Hematopoietic multipotent progenitor cell treated with erythropoietin and hydrocortisone succinate and interleukin-3 and kit ligand, for 15 days (in vitro differentiated cells): ENCODE measurements at places on chromosomes 12 and 14.

DNA sequence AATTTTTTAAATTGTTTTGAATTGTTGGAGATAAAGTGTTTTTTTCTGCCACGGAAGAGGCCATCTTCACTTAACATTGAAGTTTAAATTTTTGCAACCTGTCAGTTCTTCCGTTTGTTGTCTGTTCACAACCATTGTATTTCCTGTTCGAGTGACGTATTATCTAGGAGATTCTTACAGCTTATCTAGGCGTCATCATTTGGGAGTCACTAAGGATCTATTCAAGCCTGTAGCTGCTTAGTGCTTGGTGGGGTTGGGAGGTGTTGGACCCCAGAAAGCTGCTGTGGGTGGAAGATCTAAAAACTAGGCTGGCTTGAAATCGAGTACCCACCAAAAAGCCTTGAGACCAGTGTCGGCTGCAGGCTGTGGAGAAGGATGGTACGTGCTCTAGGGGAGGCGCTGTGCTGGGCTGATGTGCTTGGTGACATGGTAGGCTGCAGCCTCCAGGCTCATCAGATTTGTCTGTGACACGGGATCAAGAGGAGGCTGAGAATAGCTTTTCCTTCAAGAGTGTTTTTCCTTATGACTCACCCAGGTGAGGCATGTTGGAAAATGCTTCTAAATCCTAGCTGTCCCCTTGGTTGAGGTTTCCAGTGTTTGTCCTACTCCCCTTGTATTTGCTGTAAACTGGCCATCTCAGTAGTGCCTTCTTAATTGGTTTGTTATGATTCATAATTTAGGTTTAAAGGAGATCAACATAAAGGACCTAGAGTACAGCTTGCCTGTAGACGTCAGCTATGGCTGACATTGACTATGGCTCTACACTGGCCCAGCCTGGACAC, 57.8 kb downstream of the ATG14 start:
- DNase-seq, result no peak

DNA sequence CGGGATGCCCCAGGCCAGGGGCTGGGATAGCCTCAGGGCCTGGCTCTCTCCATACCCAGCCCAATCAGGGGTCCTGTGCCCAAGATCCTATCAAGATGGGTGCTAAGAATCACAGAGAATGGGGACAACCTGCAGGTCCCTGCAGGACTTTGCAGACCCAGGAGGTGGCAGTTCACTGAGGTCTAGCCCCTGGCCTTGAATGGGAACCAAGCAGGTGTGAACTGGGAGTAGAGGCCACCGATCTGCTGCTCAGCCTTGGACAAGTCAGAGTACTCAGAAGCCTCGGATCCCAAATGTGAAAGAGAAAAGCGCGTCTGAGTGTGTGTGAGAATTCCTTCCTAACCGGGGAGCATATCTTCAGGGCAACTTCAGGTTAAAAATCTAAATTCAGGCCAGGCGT, 76.2 kb downstream of the ARL6IP4 start:
- DNase-seq, result no peak

DNA sequence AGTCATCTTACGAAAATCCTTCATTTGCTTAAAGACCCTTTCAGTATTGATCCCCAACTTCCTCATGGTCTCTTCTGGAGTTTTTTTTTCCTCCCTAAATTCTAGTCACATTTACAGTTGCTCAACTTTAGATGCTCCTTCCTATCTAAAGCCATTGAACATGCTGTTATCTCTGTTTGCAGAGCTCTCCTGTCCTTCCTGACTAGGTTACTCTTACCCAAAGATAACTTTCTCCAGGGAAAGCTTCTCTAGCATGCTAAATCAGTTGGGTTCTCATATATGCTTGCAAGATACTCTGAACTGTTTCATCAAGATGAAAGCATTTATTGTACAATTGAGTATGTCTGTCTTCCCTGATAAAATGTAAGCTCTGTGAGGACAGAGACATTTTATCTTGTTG, 1.8 kb upstream of the RAB21 start:
- peak; percentile 17 for DNase-seq

- DNase-seq, result no peak
Measured at GRCh38 chr12:12686925-12687324, 9.1 kb downstream of the GPR19 start.

GRCh38 chr12:96427269-96427729, 27.1 kb upstream of the CDK17 start:
- no peak for DNase-seq

DNA sequence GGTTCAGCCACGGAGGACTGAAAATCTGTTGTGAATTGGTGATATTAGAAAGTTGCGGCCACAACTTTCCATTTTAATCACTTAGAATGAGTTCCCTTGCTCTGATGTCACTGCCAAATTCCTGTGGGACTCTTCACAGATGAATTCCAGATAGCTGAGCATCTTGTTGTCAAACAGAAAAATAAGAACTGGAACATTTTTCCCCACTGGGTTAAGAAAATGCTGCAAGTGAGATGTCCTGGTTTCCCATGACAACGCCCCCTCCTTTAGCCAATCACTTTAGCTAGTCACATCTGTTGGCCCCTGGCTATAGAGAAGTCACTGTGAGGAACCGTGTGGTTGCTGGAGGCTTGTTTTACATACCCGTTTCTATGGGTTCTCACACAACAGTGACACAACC, 135.9 kb downstream of the KTN1 start:
- DNase-seq, result no peak

DNA sequence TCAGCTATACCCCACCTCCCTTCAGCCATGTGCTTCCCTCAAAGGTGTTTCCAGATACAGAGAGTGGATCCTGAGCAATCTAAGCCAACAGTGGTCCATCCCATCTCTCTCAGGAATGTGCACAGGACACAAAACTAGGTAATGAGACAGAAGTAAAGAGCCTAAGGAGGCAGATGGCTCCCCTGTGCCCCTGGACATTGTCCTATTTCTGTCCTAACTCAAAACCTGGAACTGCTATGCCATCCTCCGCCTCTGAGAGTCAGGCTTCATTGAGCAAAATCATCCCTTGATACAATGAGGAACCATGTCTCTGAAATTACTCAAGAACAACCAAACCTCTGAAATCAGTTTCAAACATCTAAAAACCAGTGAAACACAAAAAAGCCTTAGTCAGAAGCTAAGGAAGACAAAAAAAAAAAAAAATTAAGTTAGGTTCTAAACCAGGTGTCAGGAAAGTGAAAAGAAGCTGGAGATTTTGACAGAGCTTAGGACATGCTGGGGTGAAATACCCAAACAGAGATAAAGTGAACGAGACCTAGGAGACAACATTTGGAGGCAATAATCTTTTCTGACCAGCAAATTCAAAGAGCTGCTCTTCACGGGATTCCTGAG, 200.3 kb upstream of the PLEKHG7 start:
- DNase-seq, result no peak

- DNase-seq, result no peak
Measured at GRCh38 chr12:14785568-14785967, 17.7 kb downstream of the WBP11 start.

- DNase-seq, result no peak
Measured at GRCh38 chr12:130160306-130160705, 2.0 kb upstream of the FZD10 start.

- no peak for DNase-seq
Measured at GRCh38 chr12:13288501-13288900, 92.0 kb downstream of the EMP1 start.

DNA sequence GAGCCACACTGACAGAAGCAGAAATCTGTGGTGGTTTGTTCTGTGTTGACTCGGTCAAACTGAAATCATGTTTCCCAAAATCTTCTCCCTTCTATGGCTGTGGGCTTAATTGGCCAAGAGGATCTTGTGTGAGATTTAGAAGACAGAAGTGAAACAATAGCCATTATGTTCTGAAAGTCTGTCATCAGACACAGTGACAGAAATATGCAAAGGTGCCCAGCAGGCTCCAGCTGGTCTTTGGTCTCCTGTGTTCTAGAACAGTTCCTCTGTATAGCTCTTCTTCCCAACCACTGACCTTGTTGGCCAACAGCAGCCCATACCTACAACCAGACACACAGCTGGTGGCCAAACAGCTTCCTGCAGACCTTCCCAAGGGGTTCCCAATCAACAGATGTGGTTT, 25.0 kb upstream of the COCH start:
- DNase-seq, result no peak

DNA sequence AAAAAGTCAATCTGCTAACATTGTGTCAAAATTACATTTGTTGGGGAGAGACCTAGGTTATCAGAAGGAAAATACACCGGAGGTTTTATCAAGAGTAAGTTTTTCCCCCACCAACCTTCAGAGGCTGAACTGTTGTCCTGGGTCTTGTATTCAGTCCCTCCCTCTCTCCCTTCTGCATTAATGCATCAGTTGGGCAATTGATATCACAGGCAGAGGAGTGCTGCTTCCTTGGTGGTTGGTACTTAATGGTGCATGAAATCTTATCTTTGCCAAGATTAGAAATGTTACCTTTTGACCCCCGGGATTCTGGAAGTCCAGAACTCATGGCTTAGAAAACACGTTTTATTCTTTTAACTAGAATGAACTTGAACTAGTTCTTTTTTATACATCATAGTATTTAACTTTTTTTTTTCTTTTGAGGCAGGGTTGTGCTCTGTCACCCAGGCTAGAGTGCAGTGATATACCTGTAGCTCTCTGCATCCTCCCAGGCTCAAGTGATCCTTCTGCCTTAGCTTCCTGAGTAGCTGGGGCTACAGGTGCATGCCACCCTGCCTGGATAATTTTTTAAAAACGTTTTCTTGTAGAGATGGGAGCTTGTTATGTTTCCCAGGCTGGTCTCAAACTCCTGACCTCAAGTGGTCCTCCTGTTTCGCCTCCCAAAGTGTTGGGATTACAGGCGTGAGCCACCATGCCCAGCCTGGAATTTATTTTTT, 4.9 kb downstream of the PCBP2 start:
- DNase-seq, result no peak

DNA sequence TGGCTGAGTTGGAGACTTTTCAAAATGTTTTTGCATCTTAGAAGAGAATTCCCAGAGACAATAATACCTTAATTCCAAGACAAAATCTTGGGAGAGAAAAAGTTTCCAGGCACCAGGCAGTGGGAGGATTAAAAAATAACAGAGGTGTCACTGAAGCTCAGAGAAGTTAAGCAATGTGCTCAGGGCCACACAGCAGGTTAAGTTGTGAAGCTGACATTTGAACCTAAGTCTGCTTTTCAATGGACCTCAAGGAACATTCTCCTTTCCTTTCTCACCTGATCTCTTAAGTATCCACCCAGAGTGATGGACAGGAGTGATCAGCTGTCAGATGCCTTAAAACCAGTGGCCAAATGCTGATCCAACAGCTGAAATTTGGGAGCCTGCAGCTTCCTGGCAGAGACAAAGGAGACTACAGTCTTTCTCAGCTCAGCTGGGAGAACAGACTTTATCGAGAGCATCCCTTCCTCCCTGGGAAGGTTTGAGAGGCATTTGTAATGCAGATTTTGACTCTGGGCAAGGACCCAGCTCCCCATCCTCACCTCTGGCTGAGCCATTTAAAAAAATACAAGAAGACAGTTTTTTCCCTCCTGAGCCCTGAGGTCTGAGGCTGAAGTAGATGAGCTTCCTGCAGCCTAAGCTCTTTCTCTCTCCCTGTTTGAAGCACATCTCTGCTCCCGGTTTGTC, 174.9 kb upstream of the RPH3A start:
- no peak for DNase-seq

DNA sequence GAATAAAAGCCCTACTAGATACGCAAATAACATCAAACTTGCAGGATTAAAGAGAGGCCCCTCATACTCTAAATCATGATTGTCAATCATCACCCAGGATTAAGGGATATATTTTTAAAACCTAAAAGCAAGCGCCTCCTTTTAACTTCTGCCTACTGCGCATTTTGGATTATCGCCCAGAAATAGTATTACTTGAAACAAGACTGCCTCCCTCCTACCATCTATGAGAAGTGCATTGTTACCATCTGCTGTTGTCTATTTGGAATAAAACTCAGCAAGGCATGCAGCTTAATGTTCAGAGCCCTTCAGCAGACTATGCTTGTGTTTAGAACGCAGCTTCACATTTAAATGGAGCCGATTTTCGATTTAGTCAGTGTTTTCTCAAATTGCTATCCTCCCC, 79.6 kb downstream of the EXOC5 start:
- DNase-seq, result no peak

DNA sequence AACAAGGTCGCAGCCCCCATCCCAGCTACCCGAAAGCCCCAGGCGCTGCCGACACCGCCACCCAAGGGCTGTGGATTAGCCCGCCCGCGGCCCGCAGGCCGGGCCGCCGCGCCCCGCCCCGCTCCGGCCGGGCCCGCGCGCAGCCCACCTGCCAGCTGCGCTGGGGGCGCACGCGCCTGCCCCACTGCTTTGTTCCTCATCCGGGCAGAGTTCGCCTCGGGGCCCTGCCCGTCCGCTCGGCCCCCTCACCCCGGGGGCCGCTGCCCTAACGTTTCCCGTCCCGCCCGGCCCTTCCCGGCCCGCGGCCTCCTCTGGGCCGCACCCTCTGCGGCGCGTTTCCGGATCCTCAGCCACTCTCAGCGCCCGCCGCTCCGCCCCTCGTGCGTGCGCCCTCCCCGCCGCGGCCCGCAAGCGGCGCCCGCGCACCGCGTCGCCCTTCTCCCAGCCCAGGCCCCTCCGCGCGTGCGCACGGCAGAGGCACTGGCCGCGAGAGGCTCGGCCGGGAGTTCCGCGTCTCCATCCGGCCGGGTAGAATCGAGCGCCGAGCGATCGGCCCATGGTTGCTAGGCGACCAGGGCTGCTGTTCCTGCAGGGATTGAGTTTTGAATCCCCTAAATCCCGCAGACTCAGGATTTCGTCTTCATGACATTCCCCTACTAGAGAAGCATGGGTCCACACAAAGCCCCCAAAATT, at the start of gene PRDM4:
PRDM4 (minus strand) TSS at position 329 of the 693 bp plus-strand sequence. CDS start 622 bp downstream, outside the sequence.
- peak; percentile 88 for DNase-seq

DNA sequence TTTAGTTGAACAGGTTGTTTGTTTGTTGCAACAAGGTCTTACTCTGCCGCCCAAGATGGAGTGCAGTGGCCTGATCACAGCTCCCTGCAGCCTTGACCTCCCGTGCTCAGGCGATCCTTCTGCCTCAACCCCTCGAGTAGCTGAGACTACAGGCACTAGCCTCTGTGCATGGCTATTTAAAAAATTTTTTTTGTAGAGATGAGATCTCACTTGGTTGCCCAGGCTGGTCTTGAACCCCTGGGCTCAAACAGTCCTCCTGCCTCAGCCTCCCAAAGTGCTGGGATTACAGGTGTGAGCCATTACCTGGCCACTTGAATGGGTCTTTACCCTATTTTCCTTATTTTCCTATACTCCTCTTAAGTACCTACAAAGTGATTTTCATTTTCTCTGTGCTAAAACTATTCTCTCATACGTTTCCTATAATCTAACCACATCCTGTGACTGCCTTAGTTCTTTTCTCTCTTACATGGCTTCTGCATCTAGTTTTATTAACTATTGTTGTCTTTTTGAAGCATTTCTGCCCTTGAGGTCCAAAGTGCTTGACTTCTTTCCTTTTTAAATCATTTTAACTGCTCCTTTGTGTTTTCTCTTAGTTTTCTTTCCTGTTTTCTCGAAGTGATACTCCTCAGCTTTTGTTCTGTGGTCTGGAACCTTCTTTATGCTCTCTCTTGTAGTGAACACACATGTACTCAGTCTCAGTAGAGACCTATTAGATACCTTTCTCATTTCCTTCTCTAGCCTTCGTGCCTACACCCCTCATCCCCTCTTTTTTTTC, 14.1 kb downstream of the GPX2 start:
- no peak for DNase-seq

DNA sequence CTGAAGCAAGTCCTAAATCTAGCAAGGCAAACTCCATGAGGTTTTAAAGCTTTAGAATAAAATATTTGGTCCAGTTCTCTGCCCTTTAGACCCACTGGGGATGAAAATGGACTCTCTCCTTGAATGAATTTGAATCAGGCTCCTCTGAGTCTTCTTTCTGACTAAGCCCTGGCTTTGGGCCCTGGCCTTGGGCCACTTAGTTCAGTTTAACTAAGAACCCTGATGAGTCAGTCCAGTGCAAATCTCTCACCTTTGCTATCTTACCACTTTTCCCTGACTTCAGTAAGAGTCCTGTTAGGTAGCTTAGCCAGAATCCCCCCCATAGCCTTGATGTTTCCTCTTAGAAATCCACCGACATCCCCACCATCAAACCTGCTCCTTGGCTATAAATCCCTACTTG, 427.5 kb downstream of the SNAPC1 start:
- DNase-seq, result no peak
